ENCODE measurements at places on chromosomes 3 and 15.

GRCh38 chr3:53775018-53775417 lies 71.2 kb downstream of the CHDH start:
- no peak for DNase-seq

GRCh38 chr3:39361252-39361927 lies 21.8 kb upstream of the SLC25A38 start:
- no peak for DNase-seq

DNA sequence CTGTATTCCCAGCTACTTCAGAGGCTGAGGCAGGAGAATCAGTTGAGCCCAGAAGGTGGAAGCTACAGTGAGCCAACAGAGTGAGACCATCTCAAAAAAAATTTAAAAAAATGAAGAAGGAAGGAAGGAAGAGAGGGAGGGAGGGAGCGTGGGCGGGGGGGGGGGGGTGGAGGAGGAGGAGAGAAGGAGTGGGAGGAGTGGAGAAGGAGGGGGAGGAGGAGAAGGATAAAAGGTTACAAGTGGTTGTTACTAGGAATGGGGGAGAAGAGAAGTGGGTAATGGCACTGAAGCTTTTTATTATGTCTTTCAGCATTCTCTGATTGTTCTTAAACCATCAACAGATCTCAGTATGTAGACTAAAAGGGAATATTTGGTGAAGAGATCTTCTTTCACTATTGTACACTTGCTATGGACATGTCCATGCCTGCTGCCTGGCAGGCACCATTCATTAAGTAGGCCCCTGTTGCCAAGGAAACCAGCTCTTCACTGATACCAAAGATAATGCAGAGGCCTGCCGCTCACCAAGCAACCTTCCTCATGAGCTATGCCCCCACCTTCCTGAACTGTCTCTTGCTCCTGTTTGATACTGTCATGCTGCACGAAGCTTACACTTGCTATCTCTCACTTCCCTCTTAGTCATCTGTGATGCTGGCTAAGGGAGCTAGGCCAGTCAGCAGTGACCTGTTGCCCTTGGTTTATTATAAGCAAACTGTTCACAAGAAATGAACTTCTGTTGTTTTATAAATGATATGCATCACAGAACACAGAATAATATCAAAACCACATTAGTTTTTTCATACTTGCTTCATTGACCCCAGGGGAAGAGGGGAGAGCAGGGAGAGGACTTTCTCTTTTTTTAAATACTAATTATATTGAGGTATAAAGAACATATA lies 23.1 kb downstream of the EPM2AIP1 start:
- DNase-seq = peak; percentile 26

DNA sequence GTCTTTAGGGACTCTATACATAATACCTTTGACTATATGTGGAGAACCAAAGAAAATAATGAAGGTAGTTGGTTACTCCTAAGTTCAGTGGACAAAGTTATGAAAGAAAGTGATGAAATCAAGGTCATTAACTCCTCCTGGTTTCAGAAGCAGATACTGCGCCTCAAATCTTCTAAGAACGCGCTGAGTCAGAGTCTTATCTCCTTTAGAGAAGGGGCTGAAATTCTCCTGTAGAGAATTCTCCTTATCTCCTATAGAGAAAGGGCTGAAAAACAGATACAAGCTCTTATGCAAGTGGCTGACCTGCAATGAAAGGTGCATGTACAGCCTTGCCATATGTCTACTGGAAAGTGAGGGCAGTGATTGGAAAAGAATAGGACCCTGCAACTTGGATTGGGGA lies 824.2 kb downstream of the NSUN3 start:
- no peak for DNase-seq

DNA sequence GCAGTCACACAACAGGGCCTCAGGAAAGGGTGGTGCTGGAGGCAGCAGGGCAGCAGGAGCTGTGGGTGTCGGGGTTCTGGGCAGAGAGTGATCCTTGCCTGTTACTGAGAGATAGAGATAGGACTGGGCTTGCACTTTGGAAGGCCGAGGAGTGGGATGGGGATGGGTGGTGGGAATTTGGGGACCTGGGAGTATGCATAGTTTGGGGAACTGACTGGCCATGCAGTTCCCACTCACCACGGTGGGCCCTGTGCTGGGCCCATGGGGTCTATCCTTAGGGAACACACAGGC lies 192.5 kb upstream of the LINGO1 start:
- no peak for DNase-seq

GRCh38 chr3:30512576-30512975 lies 93.8 kb upstream of the TGFBR2 start:
- DNase-seq = no peak

DNA sequence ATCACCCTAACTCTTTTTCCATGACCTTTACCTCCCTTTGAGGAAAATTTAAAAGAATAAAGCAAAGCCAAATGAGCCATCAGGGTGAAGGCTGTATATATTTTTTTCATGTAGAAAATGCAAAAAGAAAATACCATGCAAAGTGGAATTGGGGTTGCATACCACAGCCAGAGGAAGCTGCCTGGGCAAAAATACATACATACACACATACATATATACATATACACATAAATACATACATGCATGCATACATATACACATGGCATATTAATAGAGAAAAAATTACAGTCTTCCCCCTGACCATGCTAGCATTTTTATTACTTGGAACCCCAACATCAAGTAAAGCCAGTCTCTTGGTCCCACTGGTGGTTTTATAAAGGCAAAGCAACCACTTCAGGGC lies 63.7 kb upstream of the TMCO5A start:
- no peak for DNase-seq

DNA sequence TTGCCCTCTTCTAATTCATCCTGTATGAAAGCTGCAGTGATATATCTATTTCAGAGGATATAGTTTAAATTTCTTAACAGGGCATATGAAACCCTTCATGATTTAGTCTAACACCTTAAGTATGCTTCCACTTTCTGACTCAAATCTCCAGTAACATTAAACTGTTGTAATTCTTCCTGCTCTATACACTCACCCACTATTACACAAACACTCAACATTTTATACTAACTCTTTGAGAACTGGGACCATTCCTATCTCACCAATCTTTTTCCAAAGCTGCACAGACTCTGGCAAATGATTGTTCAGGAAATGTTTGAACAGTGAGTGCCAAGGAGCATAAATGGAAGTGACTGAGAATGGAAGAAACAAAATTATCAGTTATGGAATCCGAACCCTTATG lies 560.4 kb upstream of the DPPA4 start:
- DNase-seq = no peak

DNA sequence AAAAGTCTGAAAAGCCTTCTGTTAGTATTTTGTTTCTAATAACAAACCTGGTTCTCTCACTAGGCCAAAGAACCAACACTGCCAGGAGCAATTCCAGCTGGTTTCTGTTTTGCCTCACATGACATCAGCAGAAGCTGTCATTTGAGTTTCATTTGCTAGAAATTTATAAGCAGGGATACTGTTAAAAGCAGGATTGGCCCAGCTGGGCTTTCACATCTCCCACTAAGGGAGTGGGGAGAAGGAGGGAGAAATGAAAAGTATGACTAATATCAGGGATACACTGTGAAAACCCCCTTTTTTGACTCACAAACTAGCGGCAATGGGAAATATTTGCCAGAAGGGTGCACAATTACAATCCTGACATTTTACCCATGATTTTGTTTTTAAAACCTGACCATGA lies 5.3 kb downstream of the CCDC80 start:
- DNase-seq = no peak

DNA sequence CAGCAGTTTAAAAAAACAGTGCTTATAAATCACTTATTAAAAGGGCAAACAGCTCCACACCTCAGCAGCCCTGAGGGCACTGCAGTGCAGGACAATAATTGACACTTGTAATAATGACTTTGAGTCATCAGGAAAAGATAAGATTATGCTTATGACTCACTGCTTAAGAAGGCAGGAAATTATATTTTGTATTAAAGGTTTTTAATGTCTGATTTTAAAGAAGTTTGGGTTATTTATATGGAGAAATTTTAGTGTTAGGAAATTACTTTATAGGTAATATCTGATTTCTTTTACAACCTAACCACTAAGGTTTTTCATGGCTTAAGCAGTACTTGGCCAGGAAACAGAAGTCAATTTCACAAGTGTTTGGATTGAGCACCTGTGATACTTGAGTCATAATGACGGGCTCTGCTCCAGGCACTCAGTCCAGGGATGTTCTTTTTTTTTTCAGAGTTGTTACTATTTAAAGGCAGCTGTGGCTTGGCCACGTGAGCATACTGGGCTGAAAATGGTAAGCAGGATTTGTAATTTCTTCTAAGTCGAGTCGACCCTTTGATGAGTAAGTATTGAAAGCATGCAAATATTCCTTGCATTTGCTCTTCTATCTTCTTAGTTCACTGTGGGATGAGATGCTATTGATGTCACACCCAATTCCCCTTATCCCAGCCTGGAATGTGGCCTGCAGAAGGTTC lies 21.6 kb upstream of the SLC6A20 start:
- DNase-seq = no peak

- DNase-seq = no peak
These were observed 47.8 kb downstream of the THBS1 start for GRCh38 chr15:39628546-39629257.

- DNase-seq = no peak
These were observed 73.9 kb upstream of the PIAS1 start for GRCh38 chr15:67980171-67980570.

DNA sequence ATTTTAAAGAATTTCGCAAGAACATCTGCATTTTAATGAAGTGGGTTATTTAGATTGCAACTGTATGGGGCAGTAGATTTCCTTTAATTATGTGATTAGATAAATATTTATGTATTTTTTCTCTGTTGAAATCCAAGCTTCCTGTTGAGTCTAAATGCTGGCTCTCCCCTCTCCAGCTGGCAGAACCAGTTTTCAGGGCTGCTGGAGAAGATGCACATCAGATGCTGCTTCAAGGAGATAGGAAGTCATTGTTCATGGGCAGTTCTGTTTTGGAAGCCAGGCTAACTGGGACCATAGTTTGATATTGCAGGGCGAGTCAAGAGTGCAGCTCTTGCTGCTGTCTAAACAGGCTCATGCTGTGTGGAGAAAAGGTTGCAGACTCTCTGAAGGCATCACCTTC lies 97.4 kb downstream of the SLC9A9 start:
- DNase-seq = no peak

GRCh38 chr3:119395923-119396358 lies 67.5 kb downstream of the TMEM39A start:
- no peak for DNase-seq

DNA sequence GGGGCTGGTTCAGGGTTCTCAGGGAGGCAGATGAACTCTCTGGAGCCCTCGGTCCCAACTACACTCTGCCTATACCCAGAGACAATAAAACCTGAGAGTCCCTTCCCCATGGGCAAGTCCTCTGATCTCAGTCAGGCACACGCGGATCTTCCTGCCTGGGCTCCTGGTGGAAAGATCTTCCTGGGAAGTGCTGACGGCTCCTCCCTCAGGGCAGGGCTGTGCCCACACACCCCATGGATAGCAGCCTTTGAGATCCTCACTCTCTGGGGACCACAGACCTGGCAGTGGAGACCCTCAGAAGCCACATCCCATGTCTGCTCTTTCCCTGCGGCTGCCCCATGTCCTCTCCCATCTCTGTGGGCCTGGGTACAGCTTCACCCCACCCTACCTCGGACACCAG lies 10.4 kb downstream of the SH2D7 start:
- DNase-seq = no peak

GRCh38 chr3:156654834-156655233 lies 19.6 kb upstream of the TIPARP start:
- DNase-seq = no peak

DNA sequence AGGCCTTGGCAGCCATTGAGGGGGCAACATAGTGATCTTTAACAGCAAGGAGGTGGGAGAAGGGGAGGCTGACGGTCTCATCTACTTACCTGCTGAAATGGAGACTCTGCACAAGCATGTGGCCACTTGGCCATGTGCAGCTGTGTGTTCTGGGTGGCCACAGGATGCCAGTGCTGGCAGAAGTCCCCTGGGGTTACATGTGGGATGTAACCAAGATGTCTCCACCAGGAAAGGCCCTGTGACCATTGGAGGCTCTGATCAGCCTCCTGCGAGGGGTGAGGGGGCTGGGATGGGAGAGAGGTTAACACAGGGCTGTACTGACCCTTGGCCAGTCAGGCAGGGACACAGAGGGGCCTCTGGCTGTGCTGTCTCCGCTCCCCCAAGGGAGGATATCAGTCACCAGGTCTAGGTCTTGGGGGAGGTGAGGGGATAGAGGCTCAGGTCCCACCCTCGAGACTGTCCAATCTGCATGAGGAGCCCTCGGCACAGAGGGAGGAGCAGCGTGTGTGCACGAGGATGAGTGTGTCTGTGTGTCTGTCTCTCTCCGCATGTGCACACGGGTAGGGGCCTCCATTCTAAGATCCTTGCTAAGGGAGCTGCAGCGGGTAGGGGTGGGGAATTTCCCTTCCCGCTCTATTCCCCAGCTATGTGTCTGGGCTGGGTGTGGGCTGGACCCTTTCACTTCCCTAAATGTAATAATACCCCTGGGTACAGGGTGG lies 19.5 kb downstream of the PRKCD start:
- peak; percentile 60 for DNase-seq

- no peak for DNase-seq
These were observed 6.2 kb upstream of the CCDC80 start for GRCh38 chr3:112647122-112647521.

- DNase-seq = no peak
These were observed 157.0 kb downstream of the TLE3 start for GRCh38 chr15:69940441-69941300.

- no peak for DNase-seq
These were observed 41.0 kb upstream of the C15orf61 start for GRCh38 chr15:67479781-67480505.

DNA sequence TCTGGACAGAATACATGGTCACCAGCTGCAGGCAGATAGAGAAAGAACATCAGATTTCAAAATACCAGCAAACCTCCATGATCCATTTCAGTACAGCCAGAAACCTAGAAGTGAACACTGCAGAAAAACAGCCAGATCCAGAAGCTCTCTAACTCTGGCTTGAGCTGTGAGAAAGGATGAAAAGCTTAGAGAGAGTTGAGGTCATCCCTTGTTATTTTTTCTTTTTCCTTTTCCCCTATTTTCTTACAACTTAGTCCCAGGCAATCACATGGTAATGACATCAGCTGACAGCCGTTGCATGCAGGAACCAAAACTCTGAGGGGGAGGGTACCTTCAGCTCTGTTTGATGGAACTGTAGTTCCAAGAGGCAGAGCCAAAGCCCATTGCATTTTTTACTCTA lies 113.2 kb downstream of the TCF12 start:
- no peak for DNase-seq

GRCh38 chr3:183172051-183172639 lies 9.6 kb upstream of the LAMP3 start:
- no peak for DNase-seq
